ENCODE measurements at places on chromosomes 11 and 22.

- no peak for DNase-seq
Observed at GRCh38 chr11:68893282-68893681, 10.3 kb downstream of the MRPL21 start.

DNA sequence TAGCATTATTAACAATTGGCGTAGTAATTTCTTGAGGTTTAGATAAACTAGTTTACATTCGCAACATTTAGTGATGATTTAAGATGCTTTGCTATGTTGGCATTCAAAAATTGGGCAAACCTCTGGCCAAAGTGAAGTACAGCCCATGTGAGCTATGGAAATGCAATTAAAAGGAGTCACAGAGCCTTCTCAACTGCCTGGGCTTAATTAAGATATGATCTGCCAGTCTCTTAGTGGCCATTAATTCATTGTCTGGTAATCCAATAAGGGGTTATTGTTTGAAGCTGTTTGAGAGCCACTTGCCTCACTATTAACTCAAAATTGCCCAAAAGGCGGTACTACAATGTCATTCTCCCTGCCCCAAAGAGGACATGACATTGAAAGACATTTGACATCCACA lies 608.9 kb downstream of the NTM start:
- no peak for DNase-seq

DNA sequence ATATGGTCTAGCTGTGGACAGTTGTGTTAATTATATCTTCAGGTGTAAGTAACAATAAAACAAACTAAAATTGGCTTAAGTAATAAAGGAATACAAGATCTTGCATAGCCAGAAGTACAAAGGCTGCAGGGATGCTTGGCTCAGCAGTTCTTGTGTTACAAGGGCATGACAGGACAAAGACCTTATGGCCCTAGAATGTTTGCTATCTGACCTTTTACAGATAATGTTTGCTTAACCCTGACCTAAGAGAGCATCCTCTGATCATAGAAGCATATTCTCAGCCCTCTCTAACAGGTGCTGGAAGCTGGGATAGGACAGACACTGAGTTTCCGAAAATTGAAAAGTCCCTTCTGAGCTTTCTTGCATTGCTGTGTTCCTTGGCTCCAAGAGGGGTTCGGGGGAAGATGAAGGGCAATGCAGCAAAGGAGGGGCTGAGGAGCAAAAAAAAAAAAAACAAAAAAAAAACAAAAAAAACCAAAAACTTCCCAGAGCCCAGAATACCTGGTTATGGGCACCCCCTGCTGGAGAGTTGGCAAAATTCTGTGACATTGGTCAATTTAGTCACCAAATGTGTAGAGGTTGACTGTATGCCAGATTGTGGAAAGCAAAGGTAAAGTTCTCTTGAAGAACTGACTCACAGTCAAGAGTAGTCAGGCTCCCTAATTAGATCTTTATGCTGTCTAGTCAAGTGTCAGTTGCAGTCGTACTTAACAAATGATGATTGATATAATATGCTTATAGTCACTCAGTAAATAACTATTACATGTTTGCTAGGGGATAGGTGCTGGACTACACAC lies 10.4 kb upstream of the HIKESHI start:
- DNase-seq = peak; percentile 59

- no peak for DNase-seq
Observed at GRCh38 chr11:81377418-81377817, 1356.2 kb downstream of the FAM181B start.

DNA sequence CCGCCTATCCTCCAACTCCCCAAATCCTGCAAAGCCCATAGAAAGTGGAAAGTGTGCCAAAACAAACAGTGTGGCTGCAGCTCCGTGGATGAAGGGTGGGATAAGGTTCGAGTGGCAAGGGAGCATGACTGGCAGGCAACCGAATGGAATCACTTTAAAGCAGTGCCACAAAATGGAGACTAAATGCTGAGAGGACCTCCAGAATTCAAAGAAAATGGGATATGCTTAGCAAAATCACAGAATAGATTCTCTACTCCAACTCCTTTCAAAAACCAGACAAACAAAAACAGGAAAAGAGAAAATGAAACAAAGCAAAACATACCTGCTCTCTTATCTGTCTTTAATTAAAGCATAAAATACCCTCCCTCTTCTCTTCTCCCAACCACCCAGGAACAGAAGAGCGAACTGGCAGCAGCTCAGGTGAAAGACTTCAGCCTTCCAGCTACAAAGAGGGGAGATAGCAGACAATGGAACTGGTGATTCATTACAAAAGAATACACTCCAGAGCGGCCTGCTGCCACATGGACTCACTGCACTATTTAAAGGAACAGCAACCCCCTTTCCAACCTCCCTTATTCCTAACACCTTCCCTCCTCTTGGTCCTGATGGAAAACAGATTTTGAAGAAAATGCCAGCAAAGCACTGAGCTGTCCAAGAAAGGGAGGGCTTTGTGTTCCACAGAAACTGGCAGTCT lies 118.5 kb downstream of the APOL5 start:
- no peak for DNase-seq

- no peak for DNase-seq
Observed at GRCh38 chr11:110761131-110761530, 48.9 kb upstream of the ARHGAP20 start.

GRCh38 chr11:130213143-130213978 lies 53.8 kb downstream of the ST14 start:
- DNase-seq = peak; percentile 47

DNA sequence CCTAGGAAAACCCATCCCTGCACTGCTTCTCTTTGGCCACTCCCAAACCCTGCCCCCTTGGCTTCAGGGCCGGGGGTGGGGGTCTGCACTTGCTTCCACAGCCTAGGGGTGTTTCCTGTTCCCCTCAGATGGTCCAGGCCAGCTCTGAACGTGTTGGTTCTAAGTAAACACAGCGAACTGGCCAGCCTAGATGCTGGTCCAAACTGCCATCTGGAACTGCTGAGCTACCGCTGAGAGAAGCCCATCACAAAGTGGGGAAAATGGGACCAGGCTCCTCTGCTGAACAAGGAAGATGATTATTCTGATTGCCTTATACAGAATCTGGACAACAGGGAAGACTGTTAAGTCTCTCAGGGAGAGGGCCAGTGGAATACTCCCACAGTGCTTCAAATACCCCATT lies 23.5 kb upstream of the YPEL1 start:
- no peak for DNase-seq

GRCh38 chr11:115712296-115712695 lies 208.1 kb upstream of the CADM1 start:
- DNase-seq = no peak

DNA sequence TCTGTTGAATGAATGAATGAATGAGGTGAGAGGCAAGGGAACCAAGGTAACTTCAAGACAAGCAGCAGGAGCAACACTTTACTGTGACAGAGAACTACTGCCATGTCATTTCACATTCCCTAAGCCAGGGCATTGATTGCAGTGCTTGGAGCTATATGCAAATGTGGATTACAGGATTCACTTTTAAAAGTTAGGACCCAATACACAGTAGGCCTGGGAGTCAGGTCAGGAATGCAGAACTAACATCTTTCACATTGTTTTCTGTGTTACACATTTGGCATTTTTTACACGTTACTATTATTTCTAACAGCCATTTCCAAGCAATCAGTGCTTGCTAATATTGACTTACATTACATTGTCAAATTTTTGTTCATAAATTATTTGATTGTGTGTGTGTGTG lies 26.2 kb upstream of the ME3 start:
- DNase-seq = no peak

DNA sequence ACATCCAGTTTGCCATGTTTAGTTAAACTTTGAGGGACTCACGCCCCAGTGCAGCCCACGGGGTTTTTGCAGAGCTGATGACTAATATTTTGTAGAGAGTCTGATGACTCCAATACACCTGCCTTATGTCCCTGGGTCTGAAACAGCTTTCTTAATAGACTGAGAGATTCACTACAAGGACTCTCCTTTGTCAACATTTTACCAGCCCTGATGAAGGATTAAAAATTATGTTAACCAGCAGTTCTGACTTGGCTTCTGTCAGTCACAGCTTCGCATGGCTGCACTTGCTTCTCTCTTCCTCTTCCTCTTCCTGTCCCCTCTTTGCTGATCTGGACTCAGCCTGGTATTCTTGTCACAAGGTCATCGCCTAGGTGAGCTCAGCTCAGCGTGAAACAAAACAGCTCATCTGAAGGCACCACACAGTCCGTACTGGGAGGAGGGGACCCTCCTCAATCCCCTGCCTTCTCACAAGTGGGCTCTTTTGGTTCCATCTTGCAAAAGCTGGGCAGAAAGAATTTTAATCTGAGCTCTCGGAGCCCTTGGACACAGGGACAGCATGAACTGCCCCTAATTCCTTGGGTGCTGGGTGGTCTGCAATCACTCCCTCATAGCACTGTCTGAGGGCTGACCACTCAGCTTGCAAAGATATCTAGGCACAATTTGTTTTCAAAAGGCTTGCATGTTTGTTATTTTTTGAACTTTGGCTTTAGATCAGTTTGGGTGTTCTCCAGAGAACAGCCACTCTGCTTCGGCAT lies 38.1 kb upstream of the POU2AF1 start:
- no peak for DNase-seq

- DNase-seq = no peak
Observed at GRCh38 chr22:27990451-27990840, 71.4 kb upstream of the PITPNB start.

- peak; percentile 46 for DNase-seq
Observed at GRCh38 chr11:10444725-10445315, 10.2 kb upstream of the AMPD3 start.

DNA sequence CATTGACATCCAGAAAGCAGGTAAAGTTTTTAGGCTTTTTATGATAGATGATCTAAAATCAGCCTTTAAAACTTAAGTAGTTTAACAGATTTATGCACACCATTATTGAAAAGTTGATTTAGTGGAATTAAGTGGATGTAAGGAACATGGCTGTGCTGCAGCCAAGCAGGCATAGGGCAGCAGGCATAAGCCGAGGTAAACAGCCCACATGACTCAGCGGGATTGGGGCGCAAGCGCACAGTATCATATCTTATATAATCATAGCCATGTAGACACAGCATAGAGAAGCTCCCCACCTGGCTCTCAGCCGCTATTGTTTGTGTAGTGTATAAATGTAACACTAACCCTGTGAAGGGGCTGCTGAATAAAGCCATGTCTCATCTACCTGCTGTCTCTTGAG lies 157.5 kb downstream of the WNT11 start:
- no peak for DNase-seq

DNA sequence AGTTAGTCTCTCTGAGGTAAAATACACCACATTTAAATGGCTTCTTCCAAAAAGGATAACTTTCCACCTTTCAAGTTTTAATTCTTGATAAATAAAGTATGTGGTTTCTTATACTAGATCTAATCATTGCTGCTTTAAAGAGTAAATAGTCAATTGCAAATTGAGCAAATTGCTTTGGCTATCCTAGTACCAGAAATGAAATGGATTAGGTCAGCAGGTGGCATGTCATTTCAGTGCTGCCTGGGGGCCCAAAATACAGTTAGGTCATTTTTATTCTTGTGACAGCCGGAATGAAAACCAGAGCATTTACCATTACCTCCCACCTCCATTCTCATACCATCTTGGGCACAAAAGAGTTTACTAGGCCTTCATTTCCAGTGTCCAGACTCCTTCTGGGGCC lies 70.2 kb downstream of the PHF21A start:
- no peak for DNase-seq

GRCh38 chr11:116994195-116994594 lies 104.0 kb downstream of the SIK3 start:
- DNase-seq = no peak

DNA sequence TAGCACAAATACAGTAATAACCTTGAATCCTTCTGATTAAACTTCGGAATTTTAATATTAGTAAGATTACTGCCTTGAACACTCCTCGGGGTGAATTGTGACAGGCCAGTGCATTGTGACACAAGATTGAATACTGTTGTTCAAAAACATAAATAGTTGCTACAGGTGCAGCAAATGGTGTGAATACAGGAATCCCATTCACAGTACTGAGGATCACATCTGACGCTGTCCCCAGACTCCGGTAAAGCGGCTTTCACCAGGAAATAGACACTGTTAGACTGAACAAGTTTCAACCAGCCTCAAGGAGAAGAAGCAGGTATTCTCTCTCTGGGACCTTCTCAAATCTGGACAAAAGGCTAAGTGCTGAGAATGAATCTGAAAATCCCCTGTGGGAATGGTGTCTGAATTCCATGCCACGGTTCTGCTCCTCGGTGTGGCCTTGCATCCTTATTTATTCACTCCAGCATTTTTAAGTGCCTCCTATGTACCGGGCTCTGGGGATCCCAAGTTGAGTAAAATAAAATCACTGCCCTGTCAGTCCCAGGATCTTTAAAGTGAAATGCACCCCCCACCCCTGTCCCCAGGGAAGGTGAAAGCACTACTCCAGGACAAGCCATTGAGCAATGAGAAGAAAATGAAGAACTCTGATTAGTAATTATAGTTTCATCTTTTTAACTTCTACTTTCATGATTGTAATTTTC lies 3.4 kb downstream of the LGR4 start:
- DNase-seq = peak; percentile 54

GRCh38 chr11:19598456-19598855 lies 114.2 kb upstream of the NAV2 start:
- DNase-seq = no peak

DNA sequence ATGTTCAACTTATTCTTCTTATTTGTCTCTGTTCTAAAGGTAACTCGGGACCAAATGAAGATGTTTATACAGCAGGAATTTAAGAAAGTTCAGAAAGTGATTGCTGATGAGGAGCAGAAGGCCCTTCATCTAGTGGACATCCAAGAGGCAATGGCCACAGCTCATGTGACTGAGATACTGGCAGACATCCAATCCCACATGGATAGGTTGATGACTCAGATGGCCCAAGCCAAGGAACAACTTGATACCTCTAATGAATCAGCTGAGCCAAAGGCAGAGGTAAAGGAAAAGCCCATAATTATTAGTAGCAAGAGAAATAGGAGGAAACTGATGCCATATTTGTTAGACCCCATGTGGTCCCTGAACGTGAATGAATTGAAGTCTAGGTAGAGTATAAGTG lies 63.3 kb downstream of the TRIM44 start:
- no peak for DNase-seq

DNA sequence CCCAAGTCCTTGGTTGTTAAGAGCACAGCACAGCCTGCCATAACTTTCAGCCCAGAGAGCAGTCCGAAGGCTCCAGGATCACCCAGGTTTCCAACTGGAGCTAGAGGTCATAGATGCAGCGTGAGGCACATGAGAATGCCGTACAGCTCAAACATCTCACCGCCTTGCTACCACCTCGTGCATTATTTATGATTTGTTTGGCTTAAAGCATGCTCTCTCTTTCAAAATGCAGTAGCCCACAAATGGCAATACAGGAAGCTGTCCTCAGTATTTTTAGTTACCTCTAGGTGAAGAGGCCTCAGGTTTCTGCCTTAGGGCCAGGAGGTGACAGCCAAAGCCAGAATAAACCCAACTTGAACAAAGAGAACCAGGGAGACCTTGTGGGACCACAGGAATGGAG lies 14.4 kb downstream of the SCN3B start:
- no peak for DNase-seq

GRCh38 chr11:76241243-76242000 lies 35.1 kb upstream of the WNT11 start:
- DNase-seq = no peak

DNA sequence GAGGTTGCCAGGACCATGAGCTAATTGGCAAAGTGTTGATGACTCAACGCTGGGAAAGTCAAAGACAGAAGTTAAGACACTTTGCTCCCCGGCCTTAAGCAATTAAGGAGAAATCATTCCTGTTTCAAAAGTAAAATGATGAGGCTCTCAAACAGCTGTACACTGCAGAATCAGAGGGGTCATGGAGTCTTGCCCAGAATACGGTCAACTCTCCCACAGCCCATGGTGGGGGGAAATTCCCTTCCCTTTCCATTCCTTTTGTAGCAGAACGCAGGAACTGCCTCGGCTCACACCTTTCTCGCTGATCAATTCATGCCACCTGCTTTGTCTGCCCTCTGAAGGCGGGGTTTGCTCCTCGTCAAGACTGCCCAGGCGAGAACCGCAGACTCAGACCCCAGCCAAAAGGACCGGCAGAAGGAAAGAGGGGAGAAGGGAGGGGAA lies 52.8 kb downstream of the MN1 start:
- DNase-seq = peak; percentile 96
